ENCODE measurements at places on chromosomes 12 and 14.
A peak's percentile ranks its signal among the peaks of the same experiment; 100 is the strongest.

- DNase-seq = no peak
Measured at GRCh38 chr12:28497889-28498411, 307.7 kb downstream of the CCDC91 start.

GRCh38 chr14:100317912-100318808 is 5.0 kb upstream of the SLC25A47 start:
- DNase-seq = peak; percentile 63

- DNase-seq = no peak
Measured at GRCh38 chr14:42556551-42556950, 949.9 kb downstream of the LRFN5 start.

GRCh38 chr12:67748743-67749040 is 100.1 kb downstream of the DYRK2 start:
- DNase-seq = no peak
